ENCODE measurements at places on chromosomes 7 and 10. TPM values are rescaled to one million over a fixed set of nuclear protein-coding genes. Genes with fewer than 3 reads are reported as not detected.

- DNase-seq: no peak
- H3K27ac ChIP-seq: no peak overlapping the region
- no peaks in the 10 kb centered on the region for H3K27me3 ChIP-seq
- H3K4me1 ChIP-seq: no peaks in the 10 kb centered on the region
- no peak overlapping the region for H3K4me3 ChIP-seq
These were observed 277.6 kb upstream of the SORCS1 start for GRCh38 chr10:107442035-107442505.

Gene GIMAP1
- total RNA-seq: 9.3 TPM

DNA sequence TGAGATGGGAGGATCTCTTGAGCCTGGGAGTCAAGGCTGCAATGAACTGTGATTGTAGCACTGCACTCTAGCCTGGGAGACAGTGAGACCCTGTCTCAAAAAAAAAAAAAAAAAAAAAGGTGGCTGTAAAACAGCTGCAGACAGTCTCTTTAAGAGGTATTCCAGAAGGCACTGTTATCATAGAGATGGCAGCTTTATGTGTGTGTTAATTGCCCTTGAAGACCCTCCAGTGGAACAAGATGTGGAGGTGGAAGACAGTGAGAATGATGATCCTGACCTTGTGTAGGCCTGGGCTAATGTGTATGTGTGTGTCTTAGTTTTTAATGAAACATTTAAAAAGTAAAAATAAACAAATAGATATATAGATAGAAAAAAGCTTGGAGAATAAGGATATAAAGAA, 66.0 kb downstream of the ZNF487 start:
- no peak for DNase-seq
- H3K36me3 ChIP-seq: no peaks in the 10 kb centered on the region
- no peaks in the 10 kb centered on the region for H3K4me1 ChIP-seq
- H3K27ac ChIP-seq: no peak overlapping the region
- H3K27me3 ChIP-seq: no peaks in the 10 kb centered on the region
- no peak overlapping the region for H3K4me3 ChIP-seq

Gene C10orf67
- 0.32 TPM for total RNA-seq

DNA sequence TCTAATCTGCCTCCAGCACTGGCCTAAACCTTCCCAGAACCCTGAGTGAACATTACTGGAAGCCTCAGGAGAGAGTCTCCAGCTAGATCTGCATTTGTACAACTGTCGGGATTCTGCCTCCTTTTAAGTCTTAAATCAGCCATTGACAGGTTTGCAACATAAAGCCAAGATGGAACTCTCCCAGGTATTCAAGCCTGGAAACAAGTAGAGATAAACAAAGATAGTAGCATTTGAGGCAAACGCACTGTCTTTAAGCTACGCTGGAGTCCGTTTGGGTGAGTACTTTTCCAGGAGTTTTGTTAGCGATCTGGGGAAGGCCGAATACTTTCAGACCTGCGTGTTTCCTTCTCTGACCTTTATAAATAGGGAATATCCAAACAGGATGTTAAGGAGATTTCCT, 317.2 kb upstream of the FZD8 start:
- H3K27ac ChIP-seq: no peak overlapping the region
- no peaks in the 10 kb centered on the region for H3K36me3 ChIP-seq
- no peak for DNase-seq
- no peak overlapping the region for H3K4me3 ChIP-seq
- H3K27me3 ChIP-seq: no peaks in the 10 kb centered on the region

DNA sequence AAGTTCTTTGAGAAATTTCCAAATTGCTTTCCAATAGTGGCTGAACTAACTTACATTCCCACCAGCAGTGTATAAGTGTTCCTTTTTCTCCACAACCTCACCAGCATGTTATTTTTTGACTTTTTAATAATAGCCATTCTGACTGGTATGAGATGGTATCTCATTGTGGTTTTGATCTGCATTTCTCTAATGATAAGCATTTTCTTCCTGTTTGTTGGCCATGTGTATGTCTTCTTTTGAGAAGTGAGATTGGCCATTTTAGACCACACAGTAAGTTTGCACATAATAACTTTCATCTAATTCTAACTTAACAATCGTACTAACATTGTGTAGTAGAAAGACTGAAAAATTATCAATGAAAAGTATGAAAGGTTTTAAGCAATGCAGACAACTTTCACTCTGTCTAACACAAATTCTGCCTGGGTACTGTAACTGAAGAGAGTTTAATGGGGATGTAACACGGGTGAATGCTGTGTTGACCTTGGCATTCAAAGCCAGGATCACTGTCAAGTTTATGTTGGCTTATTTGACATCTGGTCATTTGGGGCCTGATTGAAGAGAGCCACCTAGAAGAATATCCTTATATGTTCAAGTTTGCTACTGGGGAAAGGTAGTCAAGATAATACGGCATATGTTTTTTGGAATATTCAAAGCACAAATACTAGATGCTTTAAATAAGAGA, 50.4 kb downstream of the FAM171A1 start:
- H3K27ac ChIP-seq: no peak overlapping the region
- no peak for DNase-seq
- no peaks in the 10 kb centered on the region for H3K27me3 ChIP-seq
- no peak overlapping the region for H3K4me3 ChIP-seq

DNA sequence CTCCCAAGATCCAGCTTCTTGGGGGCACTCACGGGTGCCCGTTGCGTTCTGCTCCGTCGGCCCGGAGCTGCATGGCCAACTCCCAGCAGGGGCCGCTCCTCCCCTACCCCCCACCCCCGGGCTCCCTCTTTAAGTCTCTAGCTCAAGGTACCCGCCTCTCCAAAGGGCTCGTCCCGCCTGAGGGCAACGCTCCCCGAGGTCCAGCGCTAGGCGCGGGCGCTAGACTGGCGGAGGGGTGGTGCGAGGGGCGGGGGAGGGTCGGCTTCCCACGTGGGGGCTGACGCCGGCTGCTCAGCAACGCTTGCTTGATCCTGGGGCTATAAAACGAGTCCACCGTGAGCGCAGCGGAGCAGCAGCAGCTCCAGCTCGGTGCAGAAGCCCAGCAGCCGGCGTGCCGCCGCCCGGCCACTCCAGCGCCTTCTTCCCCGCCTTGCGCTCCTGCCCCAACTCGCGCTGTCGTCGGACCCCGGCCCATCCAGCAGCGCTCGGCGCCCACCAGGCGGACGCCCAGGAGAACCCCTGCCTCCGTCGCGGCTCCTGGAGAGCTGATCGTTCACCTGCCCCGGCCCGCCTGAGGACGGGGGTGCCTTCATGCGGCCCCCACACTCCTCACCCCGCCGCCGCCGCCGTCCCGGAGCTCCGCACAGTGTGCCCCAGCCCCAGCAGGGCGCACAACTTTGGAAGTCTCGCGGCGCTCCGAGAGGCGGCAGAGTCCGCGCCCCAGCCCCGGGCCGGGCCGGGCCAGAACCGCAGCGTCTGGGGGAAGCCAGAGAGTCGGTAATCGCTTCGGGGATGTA, at the start of gene ADRA2A:
Gene ADRA2A (plus strand): TSS at position 348 of the 797 bp plus-strand sequence. CDS start 968 bp downstream, outside the sequence.
- no peaks in the 10 kb centered on the region for H3K36me3 ChIP-seq
- peak within 1 kb of the TSS; percentile 64 for H3K4me3 ChIP-seq
- peak; percentile 34 for DNase-seq

All from activated CD8-positive, alpha-beta T cell treated with anti-CD3 and anti-CD28 coated beads for 36 hours (primary cell).